Urothelium cell line (cell line): ENCODE measurements at places on chromosomes 2 and 18.

DNA sequence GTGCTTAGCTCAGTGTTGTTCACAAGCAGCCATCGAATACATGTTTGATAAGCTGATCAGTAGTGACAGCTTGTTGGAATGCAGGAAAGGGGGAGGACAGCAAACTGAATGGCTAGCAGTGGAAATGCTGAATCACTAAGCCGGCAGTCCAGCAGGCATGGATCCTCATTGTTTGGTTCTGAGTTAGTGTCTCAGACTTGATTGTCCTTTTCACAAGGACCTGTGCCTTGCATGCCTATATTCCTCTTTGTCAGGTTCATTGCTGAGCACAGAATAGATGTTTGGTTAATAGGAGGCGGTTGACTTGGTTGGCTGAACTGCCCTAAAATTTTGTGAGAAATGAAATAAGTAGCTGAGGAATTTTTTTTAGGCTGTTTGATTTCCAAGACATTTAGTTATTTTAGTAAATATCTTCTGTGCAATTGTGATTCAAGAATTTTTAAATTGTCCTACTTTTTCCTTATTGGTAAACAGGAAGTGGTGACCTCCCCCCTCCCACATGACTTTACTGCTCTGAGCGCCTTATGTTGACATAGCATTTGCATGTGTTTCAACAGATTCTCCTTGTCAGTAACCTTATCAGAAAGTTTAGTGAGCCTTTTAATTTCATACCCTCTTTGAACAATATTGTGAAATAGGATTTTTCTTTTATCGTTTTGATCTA, 21.4 kb upstream of the STON1 start:
- DNase-seq: peak; percentile 42

DNA sequence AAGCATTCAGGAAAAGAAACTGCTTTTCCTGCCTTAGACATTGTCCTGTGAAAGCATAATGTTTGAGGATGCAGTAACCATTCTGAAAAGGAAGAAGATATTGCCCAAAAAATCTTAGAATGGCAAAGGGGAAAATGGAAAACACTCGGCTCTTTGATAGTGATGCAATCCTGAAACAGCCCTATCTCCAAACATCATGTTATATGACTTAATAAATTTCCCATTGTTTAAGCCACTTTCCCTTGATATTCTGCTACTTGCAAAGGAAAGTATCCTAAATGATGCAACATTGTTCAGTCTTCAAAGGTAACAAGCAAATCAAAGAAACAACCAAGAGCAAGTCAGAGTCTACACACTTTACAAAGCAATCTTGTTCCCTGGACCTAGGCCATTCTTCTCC, 78.5 kb downstream of the EXOC6B start:
- no peak for DNase-seq

DNA sequence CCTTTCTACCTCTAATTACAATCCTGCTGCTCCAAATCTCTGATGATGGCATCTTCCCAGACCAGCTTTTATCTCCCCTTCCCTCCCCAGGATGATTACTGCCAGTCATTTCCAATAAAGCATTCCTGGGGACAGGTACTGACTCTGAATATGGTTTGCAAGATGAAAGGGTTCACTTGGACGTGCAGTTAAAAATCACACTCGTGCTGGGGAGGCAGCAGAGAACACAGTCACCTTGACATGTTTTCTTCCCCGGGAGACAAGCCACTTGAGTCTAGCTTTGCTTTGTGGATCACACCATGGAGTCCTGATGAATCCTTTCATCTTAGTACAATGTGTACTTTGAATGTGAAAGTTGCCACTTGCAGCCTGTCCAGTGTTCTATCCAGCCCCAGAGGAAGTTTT, 175.0 kb downstream of the ALPK2 start:
- DNase-seq: no peak

GRCh38 chr2:127089478-127090235, 17.3 kb downstream of the BIN1 start:
- DNase-seq: no peak

- no peak for DNase-seq
These were observed 19.8 kb upstream of the PLEK start for GRCh38 chr2:68345129-68345875.

DNA sequence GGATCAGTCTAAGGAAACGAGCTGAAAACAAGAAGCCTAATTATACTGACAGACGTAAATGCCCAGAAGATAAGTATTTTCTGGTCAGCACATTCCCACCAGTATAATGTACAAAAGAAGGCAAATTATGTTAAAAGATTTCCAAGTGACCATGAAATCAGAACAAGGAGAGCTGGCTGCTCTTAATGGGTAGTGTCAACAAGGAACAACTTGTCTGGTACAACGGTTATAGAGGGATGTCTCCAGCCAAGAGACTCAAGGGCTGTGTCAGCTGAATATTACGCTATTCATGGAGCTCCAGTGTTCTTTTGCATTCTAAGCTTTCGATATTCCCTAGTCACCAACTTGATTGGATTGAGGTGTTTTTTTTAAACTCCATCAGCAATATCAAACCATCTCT, 8.6 kb upstream of the L3MBTL4 start:
- no peak for DNase-seq

- DNase-seq: no peak
These were observed 11.0 kb upstream of the PLB1 start for GRCh38 chr2:28484835-28485234.

GRCh38 chr18:60722742-60723141, 350.2 kb upstream of the MC4R start:
- no peak for DNase-seq
